Effector memory CD8-positive, alpha-beta T cell (primary cell): ENCODE measurements at places on chromosomes 12 and 14.

DNA sequence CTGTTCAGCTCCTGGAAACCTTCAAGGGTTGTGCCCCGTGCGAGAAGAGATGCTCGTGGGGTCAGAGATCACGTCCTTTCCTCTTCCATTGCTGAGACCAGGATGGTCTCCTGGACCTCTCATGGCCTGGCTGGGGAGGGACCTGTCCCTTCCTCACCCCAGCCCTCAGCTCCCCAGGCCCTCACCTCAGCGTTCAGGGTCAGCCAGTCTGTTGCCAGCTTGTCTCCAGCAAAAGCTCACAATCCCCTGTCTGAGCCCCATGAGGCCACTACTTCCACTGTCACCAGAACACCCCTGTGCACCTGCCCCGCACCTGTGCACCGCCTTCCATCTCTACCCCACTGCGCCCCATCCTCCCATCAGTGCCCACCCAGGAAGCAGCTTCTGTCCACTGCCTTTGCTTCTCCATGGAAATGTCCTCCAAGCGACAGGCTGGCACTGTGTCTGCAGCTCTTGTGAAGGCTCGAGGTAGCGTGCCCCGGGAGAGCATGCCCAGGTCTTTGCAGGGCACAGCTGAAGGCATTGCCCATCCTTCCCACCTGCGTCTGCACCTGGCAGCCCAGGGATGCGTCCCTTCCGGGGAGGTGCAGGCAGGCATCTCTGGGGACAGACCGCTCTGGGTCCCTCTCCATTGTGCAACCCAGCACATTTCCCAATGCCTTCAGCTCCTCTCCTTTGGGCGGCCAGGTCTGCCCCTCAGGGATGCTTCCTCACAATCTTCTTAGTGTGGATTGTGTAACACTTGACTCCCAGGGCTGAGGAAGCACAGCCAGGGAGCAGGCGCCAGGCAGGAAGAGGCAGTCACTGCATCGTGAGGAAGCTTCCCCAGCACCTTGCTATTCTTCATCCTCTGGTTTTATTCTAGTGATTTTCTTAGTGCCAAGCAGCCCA, 179.6 kb downstream of the ADGRD1 start:
- peaks cover 4% of the 10 kb centered on the region for H3K4me1 ChIP-seq
- H3K27me3 ChIP-seq = peaks cover 8% of the 10 kb centered on the region
- H3K27ac ChIP-seq = no peak overlapping the region
- H3K4me3 ChIP-seq = no peak overlapping the region

GRCh38 chr12:69000074-69000473, 67.1 kb upstream of the CPM start:
- H3K4me3 ChIP-seq = no peak overlapping the region
- H3K27ac ChIP-seq = no peak overlapping the region
- H3K4me1 ChIP-seq = no peaks in the 10 kb centered on the region
- no peaks in the 10 kb centered on the region for H3K36me3 ChIP-seq
- no peak for DNase-seq

- no peak for DNase-seq
- H3K27me3 ChIP-seq = no peaks in the 10 kb centered on the region
Measured at GRCh38 chr14:34699873-34700621, 14.3 kb downstream of the CFL2 start.

DNA sequence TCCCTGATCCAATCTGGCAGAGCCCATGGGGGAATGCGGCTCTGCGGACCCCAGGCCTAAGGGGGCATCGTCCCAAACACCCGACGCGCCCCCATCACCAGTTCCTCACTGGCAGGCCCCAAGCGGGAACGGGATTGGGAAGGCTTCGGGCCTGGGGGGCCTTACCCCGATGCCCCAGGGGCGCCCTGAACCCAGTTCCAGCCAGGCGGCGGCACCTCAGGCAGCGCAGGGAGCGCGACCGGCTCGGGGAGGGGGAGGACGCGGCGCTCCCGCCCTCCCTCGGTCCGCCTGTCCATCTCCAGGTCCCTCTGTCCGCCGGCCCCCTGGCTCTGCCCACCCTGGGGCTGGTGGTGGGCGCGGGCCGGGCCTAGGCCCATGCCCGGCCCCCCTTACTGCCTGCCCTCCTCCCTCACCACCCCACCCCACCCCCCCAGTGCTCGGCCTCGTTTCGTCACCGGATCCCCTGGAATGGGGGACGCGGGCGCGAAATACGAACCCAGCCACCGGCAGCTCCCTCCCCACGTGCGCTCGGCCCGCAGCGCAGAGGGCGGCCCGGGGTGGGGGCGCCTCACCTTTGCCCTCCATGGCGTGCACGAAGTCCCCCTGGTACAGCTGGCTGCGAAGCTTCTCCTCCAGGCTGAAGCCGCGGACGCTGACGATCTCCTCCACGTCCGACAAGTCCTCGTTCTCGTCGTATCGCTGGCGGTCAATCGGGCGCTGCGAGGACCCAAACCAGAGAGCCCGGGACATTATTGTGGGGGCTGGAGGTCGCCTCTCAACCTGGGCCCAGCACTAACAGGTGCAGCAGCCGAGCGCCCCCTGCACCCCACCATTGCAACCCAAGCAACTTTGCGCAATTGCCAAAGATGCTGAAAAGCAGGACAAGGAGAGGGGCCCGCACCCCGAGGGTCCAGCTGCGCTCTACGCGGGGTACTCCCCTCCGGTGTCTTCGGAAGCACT, 2.3 kb downstream of the KDM2B start:
- peak overlapping the region; percentile 95 for H3K4me3 ChIP-seq
- no peaks in the 10 kb centered on the region for H3K27me3 ChIP-seq
- peak overlapping the region; percentile 100 for H3K27ac ChIP-seq
- peaks cover 49% of the 10 kb centered on the region for H3K4me1 ChIP-seq
- peaks cover 35% of the 10 kb centered on the region for H3K36me3 ChIP-seq
- DNase-seq = no peak

DNA sequence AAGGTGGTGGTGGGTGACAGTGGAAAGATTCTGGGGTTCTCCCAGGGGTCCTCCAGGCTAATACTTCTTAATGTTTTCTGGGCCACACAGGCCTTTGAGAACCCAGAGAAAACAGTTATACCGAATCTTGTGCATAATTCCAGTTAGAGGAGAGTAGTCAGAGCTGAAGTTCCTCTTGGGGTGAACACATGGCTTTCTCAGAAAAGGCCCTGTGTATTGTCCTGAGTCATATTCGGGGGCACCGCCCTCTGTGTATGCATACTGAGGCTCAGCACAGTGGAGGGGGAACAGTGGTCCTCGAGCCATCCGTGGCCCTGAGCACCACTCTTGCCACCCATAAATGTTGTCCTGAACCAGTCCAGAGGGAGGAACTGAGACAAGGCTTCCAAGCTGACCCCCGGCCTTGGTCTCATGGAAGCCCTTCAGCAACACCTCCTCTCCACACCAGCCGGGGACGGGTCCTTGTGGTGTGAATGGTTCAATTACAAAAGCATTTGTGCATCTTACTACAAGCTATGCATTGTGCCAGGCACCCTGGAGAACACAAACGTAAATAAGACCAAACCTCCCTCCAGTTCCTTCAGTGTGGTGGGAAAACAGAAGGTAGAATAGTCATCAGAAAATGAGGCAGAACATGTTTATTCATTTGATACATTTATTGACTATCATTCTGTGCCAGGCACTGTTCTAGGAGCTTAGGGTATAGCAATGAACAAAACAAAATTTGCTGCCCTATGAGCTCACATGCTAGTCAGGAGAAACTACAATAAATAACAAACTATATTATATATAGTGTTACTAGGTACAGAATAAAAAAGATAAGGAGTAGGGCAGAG, 9.9 kb downstream of the DHRS2 start:
- no peak overlapping the region for H3K27ac ChIP-seq
- H3K36me3 ChIP-seq = no peaks in the 10 kb centered on the region
- peaks cover 9% of the 10 kb centered on the region for H3K27me3 ChIP-seq
- no peak overlapping the region for H3K4me3 ChIP-seq
- peaks cover 2% of the 10 kb centered on the region for H3K4me1 ChIP-seq
- DNase-seq = no peak

DNA sequence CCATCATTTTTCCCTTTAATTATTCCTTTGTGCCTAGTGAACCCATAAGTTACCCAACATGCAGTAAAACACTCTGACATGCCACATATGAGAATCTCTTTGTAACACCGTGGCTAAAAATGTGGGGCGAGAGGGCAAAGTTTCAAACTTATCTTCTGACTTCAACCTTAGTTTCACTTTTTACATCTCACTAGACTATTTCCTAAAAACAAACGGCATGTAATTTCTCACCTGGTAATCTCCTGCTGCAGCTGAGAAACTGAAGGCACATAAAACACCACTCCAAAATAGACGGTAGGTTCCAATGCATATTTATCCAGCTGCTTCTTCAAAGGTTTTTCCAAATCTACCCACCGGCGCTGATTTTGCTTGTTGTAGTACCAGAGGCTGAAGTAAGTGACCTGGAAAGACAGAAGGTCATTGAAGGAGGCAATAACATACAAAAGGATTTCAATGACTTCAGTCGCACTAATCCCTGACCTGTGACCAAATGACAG, 37.9 kb downstream of the PTPN21 start:
- H3K27ac ChIP-seq = no peak overlapping the region
- peaks cover 34% of the 10 kb centered on the region for H3K27me3 ChIP-seq
- no peak for DNase-seq
- H3K4me3 ChIP-seq = peak overlapping the region; percentile 17

GRCh38 chr12:17132336-17132735, 526.4 kb upstream of the LMO3 start:
- H3K27me3 ChIP-seq = no peaks in the 10 kb centered on the region
- no peak for DNase-seq
- H3K4me3 ChIP-seq = no peak overlapping the region
- H3K4me1 ChIP-seq = no peaks in the 10 kb centered on the region
- no peaks in the 10 kb centered on the region for H3K36me3 ChIP-seq

GRCh38 chr14:51901475-51902024, 41.1 kb downstream of the GNG2 start:
- H3K4me1 ChIP-seq = peaks cover 77% of the 10 kb centered on the region
- no peaks in the 10 kb centered on the region for H3K27me3 ChIP-seq
- peak overlapping the region; percentile 90 for H3K27ac ChIP-seq
- peak overlapping the region; percentile 19 for H3K4me3 ChIP-seq
- H3K36me3 ChIP-seq = peaks cover 88% of the 10 kb centered on the region
- no peak for DNase-seq

- H3K36me3 ChIP-seq = peaks cover 31% of the 10 kb centered on the region
- H3K27me3 ChIP-seq = no peaks in the 10 kb centered on the region
- H3K4me1 ChIP-seq = peaks cover 33% of the 10 kb centered on the region
Measured at GRCh38 chr12:64457032-64457431, 5.1 kb downstream of the TBK1 start.

- no peaks in the 10 kb centered on the region for H3K27me3 ChIP-seq
- H3K4me1 ChIP-seq = peaks cover 31% of the 10 kb centered on the region
- peak overlapping the region; percentile 96 for H3K27ac ChIP-seq
- H3K36me3 ChIP-seq = peaks cover 42% of the 10 kb centered on the region
- DNase-seq = no peak
Measured at GRCh38 chr14:22767323-22767589, 768 bp downstream of the OXA1L start.

DNA sequence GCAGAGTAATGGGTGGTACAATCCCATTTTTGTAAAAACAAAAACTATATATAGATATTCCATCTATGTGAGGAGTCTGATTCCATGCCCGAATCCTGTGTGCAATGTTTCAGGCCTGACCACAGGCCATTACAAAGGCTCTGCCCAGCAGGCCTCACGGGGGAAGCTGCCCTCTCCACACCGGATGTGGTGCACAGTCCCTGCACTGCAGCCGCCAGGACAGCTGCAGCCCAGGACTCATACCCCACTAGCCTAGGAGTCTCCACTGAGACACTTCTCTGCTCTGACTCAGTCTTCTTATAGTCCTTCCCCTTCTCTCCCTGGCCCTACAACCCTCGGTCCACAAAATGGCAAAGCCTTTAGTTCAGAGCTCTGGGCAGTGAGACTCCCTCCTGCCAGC, 190.4 kb downstream of the PPM1H start:
- H3K27me3 ChIP-seq = peaks cover 6% of the 10 kb centered on the region
- no peak overlapping the region for H3K27ac ChIP-seq
- no peak for DNase-seq
- no peaks in the 10 kb centered on the region for H3K36me3 ChIP-seq
- H3K4me3 ChIP-seq = no peak overlapping the region

DNA sequence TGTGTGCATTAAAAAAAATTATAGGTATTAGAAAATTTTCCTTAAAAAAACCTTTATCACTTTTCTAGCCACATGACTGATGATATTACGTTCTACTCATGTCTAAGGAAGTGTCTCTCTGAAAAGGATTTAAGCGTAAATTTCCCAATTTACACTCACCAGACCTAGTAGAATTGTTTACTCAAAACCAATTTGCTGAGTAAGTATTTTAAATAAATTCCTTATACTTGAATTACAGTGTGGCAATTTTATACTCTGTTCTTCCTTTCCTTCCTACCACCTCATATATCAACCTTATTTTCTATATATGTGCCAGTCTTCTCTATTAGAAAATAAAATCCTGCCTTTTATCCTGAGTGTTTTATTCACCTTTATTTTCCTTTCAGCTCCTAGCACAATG, 1035.1 kb downstream of the TRHDE start:
- no peak overlapping the region for H3K27ac ChIP-seq
- no peaks in the 10 kb centered on the region for H3K36me3 ChIP-seq
- no peak overlapping the region for H3K4me3 ChIP-seq
- H3K4me1 ChIP-seq = no peaks in the 10 kb centered on the region
- no peak for DNase-seq

DNA sequence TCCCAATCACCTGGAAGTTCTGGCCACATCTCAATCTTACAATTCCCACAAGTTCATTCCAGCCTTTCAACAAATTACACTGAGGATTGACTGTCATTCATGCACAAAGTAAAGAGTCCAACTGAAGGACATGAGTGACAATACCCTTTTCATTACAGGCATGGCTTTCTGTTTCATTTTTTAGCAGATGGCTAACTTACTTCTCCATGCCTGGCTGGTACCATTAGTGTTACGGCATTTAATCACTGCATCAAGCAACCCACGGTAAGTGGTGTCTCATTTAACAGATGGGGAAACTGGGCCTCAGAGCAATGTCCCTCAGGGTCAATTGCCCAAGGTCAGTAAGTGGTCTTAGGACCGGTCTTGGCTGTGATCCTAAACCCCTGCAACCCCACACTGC, 114.4 kb downstream of the PRICKLE1 start:
- no peak overlapping the region for H3K4me3 ChIP-seq
- DNase-seq = no peak
- no peak overlapping the region for H3K27ac ChIP-seq
- no peaks in the 10 kb centered on the region for H3K36me3 ChIP-seq
- no peaks in the 10 kb centered on the region for H3K4me1 ChIP-seq
